Stimulated activated CD8-positive, alpha-beta memory T cell treated with anti-CD3 and anti-CD28 coated beads, Interleukin-7, amount 100 ng/mL, for 1 hour (primary cell): ENCODE measurements at places on chromosomes 11 and 22.

- no peak for DNase-seq
Observed at GRCh38 chr11:113401718-113402117, 14.1 kb downstream of the ANKK1 start.

- DNase-seq = no peak
Observed at GRCh38 chr11:34706709-34707461, 86.0 kb downstream of the EHF start.

DNA sequence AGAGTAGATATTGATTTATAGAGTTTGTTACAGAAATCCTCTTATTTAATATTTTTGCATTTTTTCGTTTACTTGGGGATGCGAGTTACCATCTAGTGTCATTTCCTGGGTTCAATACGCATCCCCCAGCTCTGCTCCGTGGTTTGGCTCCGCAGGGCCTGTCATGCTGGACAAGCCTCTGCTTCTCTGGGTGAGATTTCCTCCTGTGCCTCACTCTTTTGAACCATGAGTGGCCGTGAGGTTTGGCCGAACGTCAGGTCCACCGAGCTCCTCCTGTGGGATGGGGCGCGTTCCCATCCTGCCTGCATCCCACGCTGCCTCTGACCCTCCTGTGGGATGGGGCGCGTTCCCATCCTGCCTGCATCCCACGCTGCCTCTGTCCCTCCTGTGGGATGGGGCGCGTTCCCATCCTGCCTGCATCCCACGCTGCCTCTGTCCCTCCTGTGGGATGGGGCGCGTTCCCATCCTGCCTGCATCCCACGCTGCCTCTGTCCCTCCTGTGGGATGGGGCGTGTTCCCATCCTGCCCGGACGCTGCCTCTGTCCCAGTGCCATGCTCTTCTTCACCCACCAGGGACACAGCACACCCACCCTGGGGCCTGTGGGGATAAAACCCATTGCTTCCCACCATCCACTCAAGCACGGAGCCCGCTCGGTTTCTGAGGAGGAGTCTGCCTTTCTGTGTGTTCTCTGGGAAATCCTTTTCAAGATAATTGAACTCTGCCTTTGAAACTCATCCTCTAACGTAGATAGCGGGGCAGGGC lies 506.8 kb downstream of the BRD1 start:
- DNase-seq = no peak

GRCh38 chr11:65243797-65244196 lies 18.0 kb upstream of the POLA2 start:
- DNase-seq = no peak

DNA sequence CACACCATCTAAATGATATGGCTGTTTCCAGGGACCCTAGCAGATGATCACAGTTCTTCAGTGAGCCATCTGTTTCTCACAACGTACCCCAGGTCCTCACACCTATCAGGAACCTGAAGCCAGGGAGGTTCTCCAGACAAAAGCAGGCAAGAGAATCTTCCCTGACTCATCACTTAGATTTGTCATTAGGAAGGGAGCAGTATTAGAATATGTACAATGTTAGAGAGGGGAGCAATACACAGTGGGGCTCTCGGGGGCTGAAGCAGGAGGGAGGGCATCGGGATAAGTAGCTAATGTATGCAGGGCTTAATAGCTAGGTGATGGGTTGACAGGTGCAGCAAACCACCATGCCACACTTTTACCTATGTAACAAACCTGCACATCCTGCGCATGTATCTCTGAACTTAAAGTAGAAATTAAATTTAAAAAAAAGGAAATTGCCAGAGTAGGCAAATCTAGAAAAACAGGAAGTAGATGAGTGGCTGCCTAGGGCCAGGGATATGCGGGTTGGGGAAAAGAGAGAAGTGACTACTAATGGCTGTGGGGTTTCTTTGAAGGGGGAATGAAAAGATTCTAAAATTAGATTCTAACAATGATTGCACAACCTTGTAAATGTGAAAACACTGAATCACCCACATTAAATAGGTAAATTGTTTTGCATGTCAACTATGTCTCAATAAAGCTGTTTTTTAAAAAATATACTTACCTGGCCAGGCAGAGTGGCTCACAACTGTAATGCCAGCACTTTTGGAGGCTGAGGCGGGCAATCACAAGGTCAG lies 14.4 kb downstream of the C22orf42 start:
- no peak for DNase-seq

DNA sequence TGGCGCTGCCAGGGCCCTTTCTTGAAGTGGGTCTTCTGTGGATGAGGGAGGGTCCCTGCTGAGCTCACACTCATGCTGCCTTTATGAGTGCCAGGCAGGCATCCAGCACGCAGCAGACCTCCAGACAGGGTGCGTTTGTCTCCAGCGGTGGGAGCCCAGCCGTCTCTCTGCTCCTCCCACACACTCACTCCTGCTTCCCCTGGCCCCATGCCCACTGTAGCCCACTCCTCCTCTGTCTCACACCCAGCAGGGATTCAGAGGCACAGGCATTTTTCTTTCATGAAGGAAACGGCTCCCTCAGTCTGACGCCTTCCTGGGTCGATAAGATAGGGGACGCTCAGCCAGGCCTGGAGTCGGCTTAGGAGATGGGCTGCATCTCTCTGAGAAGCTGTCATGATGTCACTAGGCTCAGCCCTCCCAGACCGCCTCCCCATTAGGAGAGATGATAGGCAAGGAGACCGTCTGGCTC lies 183.9 kb upstream of the NCAM1 start:
- DNase-seq = no peak
